ENCODE measurements at places on chromosomes 7 and 10.

GRCh38 chr7:36082216-36082615 lies 70.8 kb upstream of the EEPD1 start:
- no peak for DNase-seq

GRCh38 chr7:90828601-90829000 lies 232.5 kb downstream of the CDK14 start:
- DNase-seq, result no peak

DNA sequence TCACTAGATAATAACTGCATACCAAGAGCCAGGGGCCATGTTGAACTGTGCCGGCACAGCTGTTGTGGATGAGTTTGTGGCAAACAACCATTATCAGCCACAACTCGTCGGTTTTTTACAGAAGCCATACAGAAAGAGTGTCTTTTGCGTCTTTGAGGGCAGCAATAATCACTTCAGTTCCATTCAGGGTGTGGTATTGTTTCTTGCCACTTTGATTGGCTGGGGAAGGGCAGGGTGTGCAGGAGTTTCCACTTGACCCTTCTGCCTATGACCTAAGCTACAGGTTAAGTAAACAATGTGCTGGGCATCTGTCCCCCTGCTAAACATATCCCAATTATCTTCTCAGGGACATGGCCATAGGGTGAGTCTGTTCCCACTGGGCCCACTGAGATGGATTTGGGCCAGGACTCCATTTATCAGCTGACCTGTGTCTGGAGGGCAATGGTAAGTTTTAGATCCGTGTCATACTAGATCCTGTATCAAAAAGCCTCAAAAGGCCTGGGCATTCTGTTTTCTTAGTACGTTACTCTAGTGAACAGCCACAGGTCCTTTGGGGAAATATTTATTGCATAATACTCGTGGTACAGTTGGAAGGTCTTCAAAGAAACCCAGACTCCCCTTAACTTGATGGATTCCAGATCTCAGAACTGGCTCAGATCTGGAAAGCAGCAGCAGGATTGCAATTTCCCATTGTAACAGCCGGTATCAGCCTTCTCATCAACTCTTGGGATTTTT lies 15.9 kb downstream of the ZNF3 start:
- DNase-seq, result no peak

GRCh38 chr10:123891144-123892071 lies at the start of gene CPXM2:
CPXM2 (minus strand) TSS chr10:123891807; CDS start chr10:123891659, 148 bp downstream.
- DNase-seq, result no peak

GRCh38 chr7:150663802-150664494 lies 21.6 kb upstream of the GIMAP2 start:
- peak; percentile 21 for DNase-seq

- DNase-seq, result no peak
Observed at GRCh38 chr10:58362027-58362789, 23.0 kb upstream of the TFAM start.

DNA sequence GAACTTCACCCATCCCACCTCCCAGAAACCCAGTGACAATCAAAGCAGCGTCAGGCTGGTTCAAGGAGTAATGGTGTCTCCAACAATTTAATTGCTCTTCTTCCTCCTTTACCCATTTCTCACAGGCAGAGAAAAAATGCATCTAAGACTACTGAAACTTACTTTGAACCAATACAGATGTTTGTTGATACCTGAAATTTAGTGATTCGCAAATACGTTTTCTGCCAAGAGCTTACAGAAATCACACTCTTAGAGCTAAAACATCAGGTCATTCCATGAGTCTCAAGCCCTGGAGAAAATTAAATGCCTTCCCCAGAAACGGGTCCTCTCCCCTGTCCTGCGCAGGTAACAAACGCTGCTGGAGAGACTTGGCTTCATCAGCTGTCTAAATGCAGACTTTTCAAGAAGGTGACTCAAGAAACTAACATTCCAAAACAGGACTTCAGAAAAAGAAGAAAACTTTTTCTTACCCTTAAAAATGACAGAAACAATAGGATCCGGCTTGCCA lies 443 bp downstream of the MYOF start:
- no peak for DNase-seq

DNA sequence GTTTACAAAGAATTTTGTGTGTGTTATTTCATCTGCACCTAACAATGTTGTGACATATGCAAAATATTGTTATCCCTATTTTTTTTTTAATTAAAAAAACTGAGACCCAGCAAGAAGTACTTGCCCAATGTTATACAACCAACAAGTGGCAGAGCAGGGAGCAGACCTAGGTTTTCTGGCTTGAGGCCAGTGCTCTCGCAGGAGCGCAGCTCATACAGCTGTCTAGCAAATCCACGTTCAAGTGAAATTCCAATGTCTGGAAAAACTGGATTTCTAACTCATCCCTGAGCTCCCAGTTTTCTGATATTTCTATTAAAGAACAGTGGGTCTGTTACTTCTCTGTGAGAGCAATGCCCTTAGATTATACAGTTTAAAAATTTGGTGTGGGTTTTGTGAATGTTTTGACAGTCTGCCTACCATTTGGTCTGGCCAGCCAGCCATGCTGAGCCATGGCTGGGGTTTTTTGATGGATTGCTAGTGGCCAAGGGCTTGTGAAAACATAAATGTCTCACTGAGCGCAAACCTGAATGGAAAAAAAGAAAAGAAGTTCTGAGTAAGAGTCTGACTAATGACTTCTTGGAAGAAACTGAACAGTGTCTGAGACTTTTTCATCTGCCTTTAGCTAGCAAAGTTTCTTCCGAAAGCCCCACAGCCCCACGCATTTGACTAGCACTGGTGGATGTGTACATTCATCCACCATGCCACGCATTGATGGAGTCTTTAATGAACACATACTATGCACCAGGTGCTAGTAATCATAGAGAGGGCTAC lies 15.4 kb upstream of the PRF1 start:
- no peak for DNase-seq

GRCh38 chr7:42742318-42742717 lies 169.6 kb downstream of the C7orf25 start:
- no peak for DNase-seq

- DNase-seq, result no peak
Observed at GRCh38 chr10:3215153-3215775, 42.7 kb upstream of the PITRM1 start.

- peak; percentile 10 for DNase-seq
Observed at GRCh38 chr10:108358912-108359311, 1194.4 kb upstream of the SORCS1 start.

- DNase-seq, result peak; percentile 21
Observed at GRCh38 chr10:18238870-18239485, 98.8 kb downstream of the CACNB2 start.

DNA sequence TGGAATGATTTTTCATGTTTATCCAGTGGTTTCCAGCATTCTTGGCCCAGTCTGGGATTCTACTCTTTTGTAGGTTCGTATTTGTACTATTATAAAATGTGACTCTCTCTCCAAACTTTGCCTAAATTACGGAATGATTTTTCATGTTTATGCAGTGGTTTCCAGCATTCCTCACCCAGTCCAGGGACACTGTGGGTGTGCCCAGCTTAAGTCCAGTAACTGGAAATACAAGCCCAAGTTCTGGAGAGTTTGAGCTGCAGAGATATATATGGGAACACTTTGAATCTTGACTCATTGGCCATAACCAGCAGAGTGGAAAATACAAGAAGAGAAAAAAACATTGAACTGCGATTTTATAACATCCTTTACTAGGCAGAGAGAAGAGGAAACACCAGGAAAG lies 5.9 kb upstream of the MAGI2 start:
- no peak for DNase-seq

Measured in GM20000 (cell line).